Mesangial cell (primary cell): ENCODE measurements at places on chromosomes 3 and 15. TPM values are rescaled to one million over a fixed set of nuclear protein-coding genes. Genes with fewer than 3 reads are reported as not detected.

SCN5A gene
- 0.76 and 2.9 TPM in 2 replicates for total RNA-seq

OIP5 gene
- 1.8 and 27.9 TPM in 2 replicates for total RNA-seq

SOX14 gene
- total RNA-seq = not detected in 2 replicates

DNASE1L3 gene
- not detected in 2 replicates for total RNA-seq

ITIH1 gene
- not detected in 2 replicates for total RNA-seq
